ENCODE measurements at places on chromosomes 6 and 20. TPM values are rescaled to one million over a fixed set of nuclear protein-coding genes. Genes with fewer than 3 reads are reported as not detected.

The CCN5 gene
- 1.6 TPM for total RNA-seq

The CLDN20 gene
- not detected for total RNA-seq

The ALDH8A1 gene
- 91.4 TPM for total RNA-seq

The BCL2L1 gene
- total RNA-seq = 30.5 TPM

Measured in right lobe of liver (tissue), 6 donors.